ENCODE measurements at places on chromosomes 7 and 10.
A peak's percentile ranks its signal among the peaks of the same experiment; 100 is the strongest.

DNA sequence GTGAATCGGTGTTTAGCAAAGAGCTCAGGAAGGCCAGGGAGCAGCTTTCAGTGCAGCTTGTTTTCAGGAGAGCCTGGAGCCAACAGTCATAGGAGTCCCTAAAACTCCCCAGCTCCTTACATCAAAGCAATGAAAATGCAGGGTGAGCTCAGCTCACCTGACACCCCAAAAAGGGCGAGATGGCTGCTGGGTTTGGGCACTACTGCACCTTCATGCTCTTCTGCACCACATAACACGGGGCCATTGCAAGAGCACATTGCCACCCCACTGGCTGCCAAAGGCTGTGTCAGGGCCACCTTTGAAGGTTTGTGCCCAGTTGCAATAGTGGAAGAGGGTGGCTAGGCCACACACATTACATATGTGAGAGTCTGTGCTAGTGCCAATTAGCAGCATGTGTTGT lies 25.0 kb upstream of the FRMD4A start:
- DNase-seq = no peak

DNA sequence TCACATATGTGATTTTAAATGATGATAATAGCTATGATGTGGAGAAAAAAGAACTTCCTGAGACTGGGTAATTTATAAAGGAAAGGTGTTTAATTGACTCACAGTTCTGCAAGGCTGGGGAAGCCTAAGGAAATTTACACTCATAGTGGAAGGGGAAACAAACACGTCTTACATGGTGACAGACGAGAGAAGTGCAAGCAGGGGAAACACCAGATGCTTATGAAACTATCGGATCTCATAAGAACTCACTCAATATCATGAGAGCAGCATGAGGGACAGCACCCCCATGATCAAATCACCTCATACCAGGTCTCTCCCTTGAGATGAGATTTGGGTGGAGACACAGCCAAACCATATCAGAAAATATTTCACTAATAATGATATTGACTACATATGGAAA lies 4.1 kb upstream of the LIPN start:
- no peak for DNase-seq

DNA sequence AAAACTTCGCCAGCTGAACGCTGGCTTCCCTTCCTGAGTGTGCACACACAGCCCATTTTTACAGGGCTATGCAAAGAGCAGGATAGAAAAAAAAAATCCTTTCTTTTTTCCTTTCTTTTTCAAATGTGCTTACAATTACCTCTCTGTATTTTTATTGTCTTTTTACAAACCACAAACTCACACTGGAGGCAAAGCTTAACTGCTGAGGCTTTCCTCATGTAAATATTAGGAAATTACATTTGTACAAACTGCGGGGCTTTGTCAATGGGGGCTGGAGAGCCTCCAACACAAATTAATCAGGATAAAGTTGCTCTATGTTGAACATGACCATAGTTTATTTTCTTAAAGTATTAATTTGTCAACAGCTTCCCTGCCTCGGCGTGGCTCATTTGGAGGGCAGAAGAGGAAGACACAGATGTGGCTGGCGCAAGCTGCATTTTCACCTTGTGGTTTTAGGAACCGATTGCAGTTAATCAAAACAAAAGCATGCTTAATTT lies 411.7 kb upstream of the MKI67 start:
- DNase-seq = no peak

DNA sequence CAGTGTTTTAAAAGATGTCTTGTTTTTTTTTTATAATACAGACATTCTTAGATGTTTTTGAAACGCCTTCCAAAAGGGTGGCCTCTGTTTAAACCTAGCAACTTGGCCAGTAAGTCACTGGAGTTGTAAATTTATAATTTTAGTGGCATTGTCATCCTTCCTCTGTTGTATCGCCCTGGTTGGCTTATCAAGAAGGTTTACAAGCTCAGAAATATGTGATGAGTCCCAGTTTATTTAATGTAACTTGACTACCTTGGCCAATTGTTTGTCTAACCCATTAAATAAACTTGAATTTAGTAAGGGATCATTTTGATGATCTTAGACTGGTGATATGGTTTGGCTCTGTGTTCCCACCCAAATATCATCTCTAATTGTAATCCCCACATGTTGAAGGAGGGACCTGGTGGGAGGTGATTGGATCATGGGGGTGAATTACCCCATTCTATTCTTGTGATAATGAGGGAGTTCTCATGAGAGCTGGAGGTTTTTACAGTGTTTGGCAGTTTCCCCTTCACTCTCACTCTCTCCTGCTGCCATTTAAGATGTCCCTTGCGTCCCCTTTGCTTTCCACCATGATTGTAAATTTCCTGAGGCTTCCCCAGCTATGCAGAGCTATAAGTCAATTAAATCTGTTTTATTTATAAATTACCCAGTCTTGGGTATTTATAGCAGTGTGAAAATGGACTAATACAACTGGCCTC lies 13.4 kb upstream of the NT5C3A start:
- DNase-seq = no peak

DNA sequence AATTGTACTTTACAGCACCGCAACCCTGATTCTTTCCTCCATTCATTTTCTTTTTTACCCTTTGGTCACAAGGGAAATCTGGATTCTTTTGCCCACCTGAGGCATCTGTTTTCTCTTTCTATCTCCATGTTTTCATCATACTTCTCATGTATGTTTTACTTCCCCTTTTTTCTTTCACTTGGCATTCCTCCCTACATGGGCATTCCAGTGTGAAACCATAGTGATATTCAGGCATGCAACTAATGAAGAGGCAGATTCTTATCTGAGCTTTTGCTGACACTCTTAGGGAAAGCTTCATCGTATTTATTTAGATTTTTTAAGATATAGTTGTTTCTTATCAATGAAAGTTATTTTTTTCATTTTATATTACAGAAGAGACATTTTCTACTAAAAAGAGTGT lies 405.2 kb upstream of the TEX47 start:
- DNase-seq = no peak

GRCh38 chr10:124049484-124049883 lies 43.9 kb downstream of the CHST15 start:
- DNase-seq = no peak

DNA sequence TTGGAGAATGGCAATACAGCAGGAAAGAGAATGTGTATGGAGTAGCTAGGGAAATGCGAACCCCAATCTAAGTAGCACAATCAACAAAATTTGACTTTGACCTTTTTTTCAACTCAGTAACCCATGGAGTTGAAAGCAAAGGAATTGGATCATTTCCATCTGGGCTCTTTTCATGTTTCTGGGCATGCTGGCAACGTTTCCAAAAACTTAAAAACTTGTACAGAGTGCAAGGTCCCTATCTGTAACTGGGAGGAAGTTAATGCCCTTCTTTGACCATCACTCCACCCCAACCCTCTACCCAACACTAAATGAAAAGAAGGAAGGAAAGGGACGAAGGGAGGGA lies 1.3 kb upstream of the HIBADH start:
- no peak for DNase-seq

GRCh38 chr10:21515361-21516241 lies 9.9 kb downstream of the SKIDA1 start:
- no peak for DNase-seq

- DNase-seq = no peak
Observed at GRCh38 chr10:47241256-47241655, 58.7 kb upstream of the GDF10 start.

DNA sequence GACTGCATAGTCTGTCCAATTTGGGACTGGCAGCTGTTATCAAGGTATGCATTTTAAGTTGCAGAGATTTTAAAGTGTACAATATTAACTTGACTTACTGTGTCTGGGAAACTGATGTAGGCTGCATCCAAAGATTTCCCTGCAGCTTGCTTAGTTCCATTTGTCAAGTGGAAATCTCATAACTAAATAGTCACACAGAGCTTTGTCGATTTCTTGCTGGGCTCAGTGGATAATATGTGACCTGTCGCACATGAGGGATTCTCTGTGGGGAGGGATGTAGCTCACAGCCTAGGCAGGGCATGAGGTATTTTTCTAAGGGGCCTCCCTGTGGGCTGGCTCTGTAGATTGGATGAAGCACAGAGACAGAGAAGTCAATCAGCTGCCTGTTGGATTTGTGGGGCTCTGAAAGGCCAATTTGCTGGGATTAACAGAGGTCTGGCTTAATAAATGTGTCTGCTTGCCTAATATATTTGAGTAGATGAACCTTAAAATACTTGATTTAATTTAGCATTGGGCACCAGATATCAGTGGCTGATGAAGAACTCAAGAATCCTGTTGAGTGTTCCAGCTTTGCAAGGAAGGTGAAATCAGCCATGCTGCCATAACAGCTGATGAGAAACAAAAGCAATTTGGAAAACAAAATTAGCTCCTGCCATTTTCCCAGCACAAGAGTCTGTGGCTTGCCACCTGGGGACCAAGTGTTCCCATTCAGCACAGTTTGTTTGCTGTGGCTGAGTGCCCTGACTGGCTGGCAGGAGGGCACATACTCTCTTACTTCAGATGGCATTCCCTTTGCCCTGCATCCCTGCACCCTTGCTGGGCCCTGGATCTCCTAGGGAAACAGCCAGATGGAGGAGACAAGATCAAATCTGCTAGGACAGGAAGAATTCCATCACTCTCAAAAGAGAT lies 598.5 kb downstream of the SORCS3 start:
- DNase-seq = no peak

DNA sequence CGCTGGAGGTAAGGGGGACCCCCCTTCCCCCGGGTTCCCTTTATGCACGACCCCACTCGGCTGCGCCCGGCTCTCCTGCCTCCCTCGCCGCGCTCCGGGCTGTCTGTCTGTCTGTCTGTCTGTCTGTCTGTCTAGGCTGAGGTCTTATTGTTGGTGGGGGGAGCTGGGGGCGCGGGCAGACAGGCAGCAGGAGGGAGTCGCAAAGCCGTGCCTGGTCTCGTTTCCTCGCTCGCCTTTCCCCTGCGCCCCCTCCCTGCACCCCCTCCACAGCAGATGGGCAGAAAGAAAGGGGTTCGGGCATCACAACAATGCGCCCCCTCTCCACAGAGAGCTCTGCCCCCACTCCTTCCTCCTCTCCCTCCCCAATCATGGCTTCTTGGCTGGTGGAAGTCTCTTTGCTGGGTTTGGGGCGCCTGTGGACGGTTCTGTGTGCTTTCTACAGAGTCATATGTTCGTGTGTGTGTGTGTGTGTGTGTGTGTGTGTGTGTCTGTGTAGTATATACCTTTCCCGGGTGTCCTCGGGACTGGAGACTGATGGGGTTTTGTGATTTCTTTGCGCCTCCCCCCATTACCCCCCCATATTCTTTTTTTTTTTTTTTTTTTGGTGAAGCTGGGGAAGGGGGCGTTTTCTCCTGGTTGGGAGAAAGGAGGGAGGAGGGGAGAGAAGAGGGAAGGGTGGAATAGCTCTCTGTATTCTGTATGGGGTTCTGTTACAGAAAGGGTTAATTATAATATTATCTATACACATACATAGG lies 1.9 kb downstream of the AUTS2 start:
- DNase-seq = no peak

- peak; percentile 46 for DNase-seq
Observed at GRCh38 chr7:103541026-103541425, 95.0 kb upstream of the SLC26A5 start.

DNA sequence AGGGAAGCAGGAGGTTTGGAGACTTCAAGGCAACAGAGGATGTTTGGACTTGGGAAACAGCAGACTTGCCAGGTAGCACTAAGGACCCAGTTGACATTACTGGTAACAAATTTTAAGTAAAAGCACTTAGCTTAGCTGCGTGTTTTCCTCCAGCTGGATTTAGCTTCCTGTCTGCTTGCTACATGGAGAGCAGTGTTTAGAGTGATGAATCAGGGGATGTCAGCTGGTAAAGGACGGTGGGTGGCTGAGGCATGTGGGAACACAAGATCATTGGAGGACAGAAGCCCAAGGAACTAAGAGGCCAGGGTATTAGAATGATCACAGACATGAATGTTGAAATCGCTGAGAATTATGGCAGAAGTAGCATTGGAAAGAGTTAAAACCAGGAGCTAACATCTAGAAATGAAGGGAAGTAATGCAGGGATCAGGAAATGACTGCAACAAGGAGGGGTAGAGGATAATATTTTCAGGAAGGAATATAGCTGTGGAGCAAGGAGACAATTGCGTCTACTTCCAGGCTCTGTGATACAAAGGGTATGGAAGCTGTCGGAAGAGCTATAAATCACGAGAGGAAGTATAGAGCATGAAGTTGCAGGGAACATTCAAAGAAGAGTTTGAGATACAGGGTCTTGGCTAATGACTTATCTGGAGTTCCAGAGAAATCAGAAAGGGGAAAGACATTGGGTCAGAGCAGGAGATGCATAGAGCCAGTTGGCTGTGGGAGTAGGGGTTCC lies 34.4 kb downstream of the CALD1 start:
- no peak for DNase-seq

DNA sequence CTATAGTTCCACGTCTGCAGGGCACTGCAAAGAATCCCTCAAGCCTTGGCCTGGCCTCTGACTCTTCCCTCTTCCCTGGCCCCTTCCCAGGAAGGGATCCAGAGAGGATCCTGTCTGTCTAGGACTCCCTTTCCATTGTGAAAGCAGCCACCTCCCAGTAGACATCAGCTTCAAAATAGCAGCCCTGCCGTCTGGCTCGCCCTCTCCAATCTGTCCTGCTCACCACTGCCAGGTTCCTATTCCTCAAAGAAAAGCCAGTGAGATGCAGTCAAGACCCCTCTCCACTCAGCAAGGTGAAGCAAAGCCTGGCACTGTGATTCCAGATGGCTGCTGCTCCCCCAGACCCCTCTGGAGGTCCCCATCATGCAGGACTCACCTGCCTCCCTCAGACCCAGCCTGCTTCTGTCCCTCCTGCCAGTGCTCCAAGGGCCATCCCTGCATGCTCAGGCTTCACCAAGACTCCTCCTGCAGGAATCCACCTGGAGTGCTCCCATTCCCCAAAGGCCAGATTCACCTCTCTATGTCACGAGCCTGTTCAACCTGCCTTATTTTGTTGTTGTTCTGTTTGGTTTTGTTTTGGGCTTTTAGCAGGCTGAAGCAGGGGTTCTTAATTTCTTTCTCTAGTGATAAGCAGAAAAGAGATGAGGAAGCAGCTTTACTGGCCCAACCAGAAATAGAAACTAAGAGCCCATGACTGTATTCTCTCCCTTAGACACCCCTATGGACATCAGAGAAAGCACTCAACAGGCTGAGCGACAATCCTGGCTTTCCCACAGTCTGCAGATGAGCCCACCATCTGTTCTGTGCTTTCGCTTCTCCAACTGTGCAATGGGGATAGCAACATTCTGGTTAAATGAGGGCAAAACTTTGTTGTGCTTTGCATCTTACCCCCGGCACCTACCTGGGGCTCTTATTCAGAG lies 305.1 kb downstream of the GRID1 start:
- no peak for DNase-seq

- DNase-seq = no peak
Observed at GRCh38 chr7:151430391-151431205, 9.3 kb downstream of the CRYGN start.

- DNase-seq = no peak
Observed at GRCh38 chr10:68989317-68989990, 851 bp downstream of the KIFBP start.

- DNase-seq = no peak
Observed at GRCh38 chr7:25752967-25753791, 398.8 kb upstream of the NFE2L3 start.

Measured in mucosa of gallbladder (tissue), 1 donor.